Amniotic stem cell (primary cell): ENCODE measurements at places on chromosomes 5 and 9.

GRCh38 chr9:16728137-16728508, 142.3 kb downstream of the BNC2 start:
- no peak for DNase-seq

DNA sequence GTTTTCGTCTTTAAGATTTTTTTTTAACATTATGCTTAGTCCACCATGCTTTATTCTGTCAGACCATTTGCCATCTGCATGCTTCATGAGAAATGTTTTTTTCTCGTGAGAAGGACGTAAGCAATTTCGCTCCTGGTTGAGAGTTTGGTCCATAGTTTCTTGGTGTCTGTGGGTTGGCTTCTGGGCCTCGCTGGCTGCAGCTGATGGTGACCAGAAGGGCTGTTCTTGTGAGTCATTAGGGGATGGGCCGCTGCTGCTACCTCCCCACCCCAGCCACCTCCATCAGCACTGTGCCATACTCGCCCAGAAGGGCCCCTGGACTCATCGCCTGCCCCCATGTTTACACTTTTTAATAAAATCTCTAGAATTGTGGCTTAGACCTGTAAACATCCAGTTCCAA, 11.4 kb downstream of the SYK start:
- DNase-seq, result no peak

DNA sequence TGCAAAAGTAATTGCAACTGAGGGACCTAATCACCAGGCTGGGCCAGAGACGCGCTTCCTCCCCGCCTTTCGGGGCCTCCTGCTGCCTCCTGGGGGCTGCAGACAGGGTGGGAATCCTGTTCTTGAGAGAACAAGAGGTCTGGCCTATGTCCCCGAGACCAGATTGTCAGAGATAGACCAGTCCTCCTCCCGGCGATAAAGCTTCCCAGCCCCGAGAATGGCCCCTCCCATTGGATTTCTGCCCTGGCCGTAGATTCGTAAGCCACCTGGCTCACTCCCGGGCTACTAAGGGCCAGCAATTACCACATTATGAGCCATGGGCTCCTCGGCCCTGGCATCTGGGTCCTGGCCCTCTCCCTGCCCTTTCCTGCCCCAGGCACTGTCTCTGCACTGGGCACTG, 70.4 kb downstream of the HRH2 start:
- DNase-seq, result no peak

DNA sequence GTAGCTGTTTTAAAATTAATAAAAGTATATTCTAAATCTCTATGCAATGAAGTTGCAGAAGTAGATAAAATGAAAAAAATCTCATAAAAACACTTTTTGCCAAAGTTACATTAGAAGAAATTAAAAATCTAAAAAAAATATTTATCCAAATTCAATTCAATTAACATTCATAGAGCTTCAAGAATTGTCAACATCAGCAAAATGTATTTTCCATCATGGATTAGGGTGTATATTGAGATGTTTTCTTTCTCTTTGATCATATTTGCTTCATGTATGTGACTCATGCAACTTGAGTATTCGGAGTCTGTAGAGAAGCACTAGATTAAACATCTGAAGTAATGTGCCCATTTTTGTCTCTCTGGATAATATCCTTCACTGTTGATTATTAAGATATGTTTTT, 415.3 kb upstream of the FAM174A start:
- no peak for DNase-seq

GRCh38 chr9:70962761-70963440, 158.5 kb downstream of the TRPM3 start:
- no peak for DNase-seq

GRCh38 chr5:10862085-10862484, 101.1 kb upstream of the DAP start:
- DNase-seq, result no peak

- no peak for DNase-seq
Measured at GRCh38 chr5:140424135-140424534, 22.5 kb downstream of the ANKHD1 start.
